ENCODE measurements at places on chromosomes 12 and 14. TPM values are rescaled to one million over a fixed set of nuclear protein-coding genes. Genes with fewer than 3 reads are reported as not detected.

KRT71 gene
- not detected for total RNA-seq

DNA sequence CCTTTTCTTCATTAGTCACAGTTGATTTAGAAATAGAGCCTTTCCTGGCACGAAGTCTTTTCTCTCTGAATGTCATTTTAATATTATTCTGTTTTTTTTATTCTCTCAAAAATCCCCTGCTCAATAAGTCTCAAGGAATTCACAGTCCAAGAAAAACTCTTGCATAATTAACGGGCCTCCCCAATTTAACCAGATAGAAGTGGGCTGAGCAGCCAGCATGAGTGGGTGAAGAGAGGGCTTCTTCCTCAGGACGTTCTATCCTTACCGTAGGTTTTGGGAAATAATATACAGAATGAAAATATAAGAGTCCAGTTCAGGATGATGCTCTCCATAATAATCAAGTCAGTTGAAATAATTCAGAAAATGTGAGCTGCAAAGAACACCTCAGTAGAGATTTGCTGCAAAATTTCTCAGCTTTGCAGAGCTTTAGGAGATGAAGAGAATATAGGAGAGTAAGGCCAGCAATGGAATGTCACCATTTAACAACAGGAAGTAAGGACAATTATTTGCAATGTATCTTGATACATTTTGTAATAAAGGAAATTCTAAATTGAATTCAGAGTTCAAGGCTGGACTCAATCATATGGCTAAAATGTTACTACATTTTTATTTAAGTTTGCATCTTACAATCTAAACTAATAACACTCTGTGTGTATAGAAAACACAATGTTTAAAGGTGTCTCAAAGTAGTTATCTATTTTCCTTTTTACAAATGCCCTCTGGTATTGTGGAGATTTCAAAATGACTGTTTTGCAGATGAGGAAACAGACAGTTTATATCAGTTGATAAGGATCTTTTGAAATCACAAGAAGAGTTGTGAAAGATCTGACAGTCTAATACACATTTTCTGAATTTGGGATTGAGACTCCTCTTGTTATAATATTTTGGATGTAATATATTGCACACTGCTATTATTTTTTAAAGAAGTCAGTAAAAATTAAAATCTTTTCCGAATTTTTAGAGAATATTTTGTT, 1724.1 kb upstream of the SEL1L start:
- no peak for DNase-seq

GRCh38 chr12:80590085-80590484, 117.3 kb upstream of the MYF6 start:
- DNase-seq: no peak

SRSF9 gene
- total RNA-seq: 249 TPM

GRCh38 chr14:72982146-72982708, 44.7 kb downstream of the ZFYVE1 start:
- DNase-seq: no peak

GRCh38 chr12:120119271-120119973, 2.9 kb upstream of the RAB35 start:
- DNase-seq: peak; percentile 72

GRCh38 chr14:38752341-38752740, 350.7 kb downstream of the SEC23A start:
- no peak for DNase-seq

- no peak for DNase-seq
Measured at GRCh38 chr12:114506651-114507050, 100.7 kb upstream of the TBX5 start.

DNA sequence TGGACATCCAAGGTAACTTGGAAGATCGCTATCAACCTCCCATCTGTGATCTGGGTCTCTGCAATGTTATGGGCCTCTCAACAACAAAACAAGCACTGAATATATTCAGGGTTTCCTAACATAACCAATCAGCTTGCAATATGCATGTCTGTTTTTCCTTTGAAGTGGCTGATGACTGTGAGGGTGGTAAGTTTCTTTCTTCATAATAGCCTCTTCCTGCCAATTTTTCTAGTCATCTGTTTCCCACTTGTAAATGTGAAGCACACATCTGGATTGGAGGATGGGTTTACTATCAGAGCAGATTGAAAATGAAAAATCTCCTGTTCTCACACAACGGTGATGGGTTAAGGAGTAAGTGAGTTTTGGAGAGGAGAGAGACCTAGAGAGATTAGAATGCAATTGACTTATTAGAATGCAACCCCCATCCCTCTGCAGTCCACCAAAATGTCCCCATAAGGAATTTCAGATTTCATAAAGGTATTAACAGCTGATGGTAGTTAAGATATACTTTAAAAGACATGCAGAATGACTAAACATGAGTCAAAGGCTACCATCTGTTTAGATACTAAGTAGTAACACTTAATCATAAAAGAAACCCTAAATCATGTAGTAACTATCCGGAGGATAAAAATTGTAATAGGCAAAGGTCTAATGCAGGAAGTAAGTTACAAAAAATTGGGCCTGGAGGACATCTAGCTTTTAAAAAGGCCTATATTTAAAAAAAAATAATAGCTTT, 58.4 kb upstream of the SAV1 start:
- peak; percentile 84 for DNase-seq

DNA sequence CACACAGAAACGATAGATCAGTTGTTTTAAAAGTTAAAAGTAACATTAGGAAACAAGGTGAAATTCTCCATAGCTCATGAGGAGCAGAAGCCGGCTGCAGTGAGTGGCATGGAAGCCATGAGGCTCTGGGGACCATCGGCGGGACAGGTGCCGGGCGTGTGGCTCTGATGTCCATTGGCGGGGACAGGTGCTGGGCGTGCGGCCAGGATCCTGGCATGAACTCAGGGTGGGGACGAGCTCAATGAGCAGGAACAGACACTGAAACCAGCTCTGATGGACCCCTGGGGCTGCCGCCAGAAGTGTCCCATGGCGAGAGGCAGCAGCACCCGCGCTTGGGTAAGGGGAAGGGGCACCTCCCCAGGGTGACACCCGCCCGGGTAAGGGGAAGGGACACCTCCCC, 75.1 kb downstream of the NOC4L start:
- no peak for DNase-seq

DNA sequence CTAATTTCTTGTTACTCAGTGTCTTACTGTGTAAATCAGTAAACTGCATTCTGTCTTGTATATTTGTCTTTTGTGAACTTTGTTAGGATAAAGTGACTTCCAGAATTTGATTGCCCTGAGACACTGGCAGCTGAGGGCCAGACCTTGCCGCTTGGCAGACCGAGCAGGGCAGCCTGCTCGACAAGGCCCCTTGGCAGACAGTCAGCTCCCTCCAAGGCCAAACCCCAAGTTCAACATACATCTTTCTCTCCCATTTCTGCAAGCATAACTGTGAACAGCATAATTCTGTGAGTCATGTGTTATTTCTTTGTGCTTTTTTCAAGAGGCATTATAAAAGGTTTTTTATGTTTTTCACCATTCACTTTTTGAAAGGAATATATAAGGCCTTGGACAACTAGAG, 39.2 kb upstream of the BMAL2 start:
- DNase-seq: no peak

P2RX2 gene
- total RNA-seq: not detected

- no peak for DNase-seq
Measured at GRCh38 chr12:101857043-101857558, 20.3 kb upstream of the DRAM1 start.

- DNase-seq: no peak
Measured at GRCh38 chr14:104557086-104557485, 22.5 kb upstream of the C14orf180 start.

GRCh38 chr12:88623777-88624548, 43.7 kb upstream of the KITLG start:
- DNase-seq: no peak

DNA sequence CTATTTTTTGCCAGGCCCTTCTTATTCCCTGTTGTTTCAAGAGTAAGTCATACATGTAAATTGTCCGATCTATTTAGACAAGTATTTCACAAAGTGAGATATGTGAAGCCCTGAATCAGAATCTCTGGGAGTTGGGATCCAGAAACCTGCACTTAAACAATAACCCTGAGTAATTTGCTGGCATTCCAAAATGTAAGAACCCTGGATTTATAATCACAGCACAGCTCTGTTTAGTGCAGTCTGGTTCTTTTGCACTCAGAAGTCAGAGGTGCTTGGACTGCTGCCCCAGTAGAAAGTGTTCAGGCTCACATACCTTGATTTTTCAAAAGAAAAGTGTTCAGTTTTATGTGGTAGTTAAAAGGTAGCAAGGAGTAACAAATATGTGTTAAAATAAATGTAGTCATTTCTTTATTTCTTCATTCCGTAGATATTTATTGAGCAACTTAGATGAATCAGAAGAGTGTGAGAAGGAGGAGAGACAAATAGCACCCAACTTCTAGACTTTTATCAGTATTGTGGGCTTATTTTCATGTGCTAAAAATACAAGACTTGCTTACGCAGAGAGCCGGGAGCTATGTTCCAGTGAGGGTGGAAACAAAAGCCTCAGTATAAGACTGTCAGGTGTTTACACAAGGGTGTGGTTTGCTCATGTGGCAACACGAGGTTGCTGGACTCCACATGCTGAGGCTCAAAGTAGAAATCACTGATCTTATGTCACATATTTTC, 70.1 kb downstream of the SYNE2 start:
- DNase-seq: no peak
